GM03348 (cell line): ENCODE measurements at places on chromosomes 12 and 14.
A peak's percentile ranks its signal among the peaks of the same experiment; 100 is the strongest.

- DNase-seq = no peak
Observed at GRCh38 chr12:57612711-57613426, 1.6 kb downstream of the ARHGEF25 start.

- no peak for DNase-seq
Observed at GRCh38 chr14:28926122-28926521, 159.5 kb downstream of the FOXG1 start.

- no peak for DNase-seq
Observed at GRCh38 chr12:97800561-97800960, 338.0 kb downstream of the RMST start.

DNA sequence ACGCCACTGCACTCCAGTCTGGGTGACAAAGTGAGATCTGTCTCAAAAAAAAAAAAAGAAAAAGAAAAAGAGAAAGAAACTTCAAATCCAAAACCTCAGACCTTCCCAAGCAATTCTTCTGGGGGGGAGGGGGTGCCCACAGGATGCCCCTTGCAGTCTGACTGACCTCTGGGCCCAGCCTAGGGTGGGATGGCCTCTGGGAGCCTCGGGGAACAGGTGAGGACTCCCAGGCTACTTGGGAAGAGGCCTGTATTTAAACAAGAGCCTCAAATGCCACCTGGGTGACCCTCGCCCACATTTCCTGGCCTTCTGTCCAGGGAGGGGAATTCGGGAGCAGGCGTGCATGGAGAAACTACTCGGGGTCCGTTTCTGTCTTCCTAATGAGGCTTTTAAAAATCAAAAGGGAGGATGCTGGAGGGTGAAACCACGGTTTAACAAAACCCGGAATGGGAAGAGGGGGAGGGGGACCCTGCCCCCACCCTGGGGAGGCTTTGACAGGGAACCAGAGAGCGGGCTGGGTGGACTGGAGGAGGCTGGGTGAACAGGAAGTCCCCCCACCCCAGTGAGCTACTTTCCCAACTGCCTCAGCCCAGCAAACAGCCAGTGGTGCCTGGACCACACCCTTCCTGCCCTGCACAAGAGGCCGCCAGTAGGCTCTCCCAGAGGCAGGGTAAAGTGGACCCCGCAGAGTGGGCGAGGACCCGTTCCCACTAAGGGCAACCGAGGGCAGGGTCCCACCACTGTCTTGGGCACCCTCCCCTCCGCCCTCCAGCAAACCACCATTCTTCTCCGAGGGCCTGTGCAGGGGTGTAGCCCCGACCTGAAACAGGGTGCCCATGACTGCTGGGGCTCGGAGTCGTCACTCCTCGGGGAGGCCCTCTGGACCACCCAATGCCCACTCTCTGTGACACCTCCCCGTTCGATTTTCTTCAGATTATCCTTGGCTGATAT is 1.5 kb upstream of the FBRSL1 start:
- DNase-seq = no peak

- no peak for DNase-seq
Observed at GRCh38 chr12:70059373-70059772, 183.9 kb upstream of the CNOT2 start.

GRCh38 chr12:3225154-3225795 is 148.1 kb downstream of the TSPAN9 start:
- no peak for DNase-seq

DNA sequence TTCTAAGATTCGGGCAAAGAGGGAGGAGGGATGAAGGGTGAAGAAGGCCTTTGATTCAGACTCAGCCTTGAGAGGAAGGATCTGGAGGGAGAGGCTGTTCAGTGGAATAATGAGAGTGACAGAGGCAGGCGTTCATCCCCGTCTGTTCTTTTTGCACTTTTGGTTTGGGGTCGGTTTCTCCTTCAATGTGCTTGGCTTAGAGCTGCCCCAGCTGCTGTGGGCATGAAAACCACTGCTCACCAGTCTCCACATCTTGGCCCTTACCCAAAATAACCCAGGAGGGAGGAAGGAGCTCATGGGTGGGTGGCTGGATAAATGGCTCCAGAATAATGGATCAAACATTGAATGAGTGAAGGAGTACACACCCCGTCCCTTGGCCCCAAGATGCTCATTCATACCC is 261.7 kb upstream of the FKBP4 start:
- DNase-seq = no peak

DNA sequence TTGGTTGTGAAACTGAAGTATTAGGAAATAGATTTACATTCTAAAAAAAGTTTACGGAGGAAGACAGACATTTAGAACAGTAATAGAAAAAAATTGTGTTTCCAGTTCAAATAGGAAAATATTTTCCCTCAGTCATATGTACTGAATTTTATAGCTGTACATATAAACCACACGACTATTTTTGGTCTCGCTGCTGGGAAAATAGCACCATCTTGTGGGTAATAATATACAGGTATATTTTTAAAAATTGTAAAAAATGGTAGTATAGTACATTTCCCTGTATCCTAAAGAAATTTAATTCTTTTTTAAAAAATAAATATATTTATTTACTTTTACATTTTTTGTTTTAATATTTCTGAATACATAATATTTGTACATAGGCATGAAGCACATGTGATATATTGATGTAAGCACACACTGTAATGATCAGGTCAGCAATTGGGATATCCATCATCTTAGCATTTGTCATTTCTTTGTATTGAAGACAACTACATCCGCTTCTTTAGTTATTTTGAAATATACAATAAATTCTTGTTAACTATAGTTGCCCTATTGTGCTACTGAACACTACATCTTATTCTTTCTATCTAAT is 168.6 kb downstream of the ALX1 start:
- peak; percentile 9 for DNase-seq
